ENCODE measurements at places on chromosomes 5 and 9. TPM values are rescaled to one million over a fixed set of nuclear protein-coding genes. Genes with fewer than 3 reads are reported as not detected.

The CDKN2B gene
- total RNA-seq = 77.2 TPM

The CCDC180 gene
- total RNA-seq = 0.88 TPM

The TMEM252 gene
- not detected for total RNA-seq

The PCDHGA9 gene
- total RNA-seq = 6.2 TPM

The NR2F1-AS1 gene
- 33.8 TPM for total RNA-seq

The CYLC2 gene
- not detected for total RNA-seq

The TPPP gene
- under 0.01 TPM for total RNA-seq

The ALDH1A1 gene
- 3.5 TPM for total RNA-seq

The EGFLAM gene
- 10.1 TPM for total RNA-seq

The GRM6 gene
- total RNA-seq = not detected

The NR5A1 gene
- not detected for total RNA-seq

The XPA gene
- 7.4 TPM for total RNA-seq

The PAPPA gene
- 357 TPM for total RNA-seq

The SLC38A9 gene
- 57.7 TPM for total RNA-seq

The LCN9 gene
- not detected for total RNA-seq

The TMOD1 gene
- total RNA-seq = not detected

The AHRR gene
- total RNA-seq = 55.8 TPM

The CATSPER3 gene
- total RNA-seq = not detected

The GPR107 gene
- total RNA-seq = 35.4 TPM

The ABCA1 gene
- total RNA-seq = 124 TPM

The IRX1 gene
- total RNA-seq = not detected

The UHRF2 gene
- total RNA-seq = 36.1 TPM

The MAPK9 gene
- total RNA-seq = 30.4 TPM

Measured in placental pericyte (primary cell).